ENCODE measurements at places on chromosomes 2 and 18.

- no peak for DNase-seq
Observed at GRCh38 chr2:152499896-152500735, 165.1 kb downstream of the FMNL2 start.

GRCh38 chr2:164719996-164720941, 99.0 kb upstream of the GRB14 start:
- no peak for DNase-seq

- no peak for DNase-seq
Observed at GRCh38 chr2:158217593-158217992, 115.9 kb downstream of the UPP2 start.

- no peak for DNase-seq
Observed at GRCh38 chr2:216849987-216850386, 9.9 kb downstream of the TNP1 start.

GRCh38 chr2:100588071-100588786, 25.4 kb downstream of the PDCL3 start:
- no peak for DNase-seq

DNA sequence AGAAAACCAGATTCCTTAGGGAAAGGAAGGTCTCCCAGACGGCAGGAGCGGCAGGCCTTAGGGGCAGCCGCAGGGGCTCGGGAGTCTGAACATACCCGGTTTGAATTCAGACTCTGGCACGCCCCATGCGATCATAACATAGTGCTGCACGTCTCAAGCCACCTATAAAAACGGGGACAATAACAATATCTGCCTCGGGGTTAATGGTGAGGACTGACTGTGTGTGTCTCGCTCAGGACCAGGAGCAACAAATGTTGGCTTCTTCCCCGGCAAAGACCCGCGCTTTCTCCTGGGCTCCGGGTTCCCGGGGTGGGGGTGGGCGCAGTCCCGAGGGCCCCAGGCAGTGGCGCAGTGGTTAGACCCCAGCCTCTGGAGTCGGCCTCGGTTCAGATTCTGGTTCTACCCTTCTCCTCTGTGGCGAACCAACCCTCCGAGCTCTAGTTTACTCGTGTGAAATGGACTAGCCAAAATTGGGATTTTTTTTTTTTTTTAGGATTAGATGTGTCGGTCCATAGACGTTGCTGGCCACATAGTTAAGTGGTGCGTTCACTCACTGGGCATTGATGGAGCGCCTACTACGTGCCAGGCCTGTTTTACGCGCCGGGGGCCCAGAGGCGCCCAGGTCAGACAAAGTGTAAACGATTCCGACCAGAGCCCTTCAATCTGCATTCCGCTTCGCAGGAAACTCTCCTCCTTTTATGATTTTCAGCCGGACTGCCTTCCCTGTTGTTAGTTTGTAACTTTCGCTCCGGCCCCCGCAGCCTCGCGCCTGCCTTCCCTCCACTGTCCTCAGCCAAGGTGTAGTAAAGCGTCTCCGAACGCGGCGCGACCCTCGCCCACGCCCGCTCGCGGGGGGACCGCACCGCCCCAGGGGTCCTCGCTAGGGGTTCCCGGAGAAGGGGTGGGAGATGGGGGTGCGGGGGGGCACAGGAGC, 820 bp upstream of the SH3BP4 start:
- no peak for DNase-seq
